ENCODE measurements at places on chromosomes 7 and 10. TPM values are rescaled to one million over a fixed set of nuclear protein-coding genes. Genes with fewer than 3 reads are reported as not detected.

DNA sequence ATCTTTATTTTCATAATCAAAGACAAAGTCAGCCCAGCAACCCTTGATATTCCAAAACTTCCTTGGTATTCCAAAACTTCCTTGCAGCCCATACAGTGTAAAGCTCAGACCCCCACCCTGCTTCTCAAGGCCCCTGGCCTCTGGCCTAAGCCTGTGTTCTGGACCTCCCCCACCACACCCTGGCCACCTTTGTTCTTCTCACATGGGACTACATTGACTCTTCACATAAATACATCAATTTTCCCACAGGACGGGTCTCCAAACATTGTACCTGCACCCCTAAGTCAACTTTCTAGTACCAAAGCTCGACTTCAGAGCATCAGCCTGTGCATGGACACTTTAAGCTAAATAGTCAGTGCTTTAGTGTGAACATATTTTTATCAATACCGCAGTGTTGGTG is 40.7 kb downstream of the DRGX start:
- no peak for DNase-seq

GRCh38 chr7:106166651-106167342 is 54.7 kb upstream of the SYPL1 start:
- DNase-seq = peak; percentile 40

DNA sequence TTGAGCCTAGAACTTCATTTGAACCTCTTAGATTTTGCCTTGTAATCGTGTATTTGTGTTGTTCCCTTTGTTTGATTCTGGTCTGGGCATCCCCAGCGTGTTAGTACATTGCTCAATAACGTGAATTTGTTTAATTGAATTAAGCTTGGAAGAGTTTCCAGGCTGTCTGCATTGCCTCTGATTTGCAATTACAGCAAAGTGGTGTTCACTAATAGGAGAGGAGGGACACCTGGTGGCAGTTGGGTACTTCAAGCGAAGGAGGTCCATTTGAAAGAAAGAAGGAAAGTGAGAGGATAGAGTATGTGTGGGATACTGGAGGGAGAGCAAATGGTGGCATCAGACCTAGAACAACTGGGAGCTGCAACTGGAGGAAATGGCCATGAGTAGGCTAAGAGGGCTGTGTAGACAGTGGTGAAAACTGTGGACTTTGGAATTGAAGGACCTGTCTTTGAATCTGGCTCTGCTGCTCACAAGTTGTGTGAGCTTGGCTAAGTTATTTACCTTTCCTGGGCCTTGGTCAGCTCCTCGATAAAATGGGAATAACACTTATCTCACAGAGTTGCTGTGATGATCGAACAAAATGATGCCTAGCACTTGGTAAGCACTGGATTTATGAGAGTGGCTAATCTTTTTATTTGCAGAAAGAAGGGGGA is 15.1 kb downstream of the LSMEM1 start:
- peak; percentile 64 for DNase-seq

GRCh38 chr7:7965301-7965700 is 3.3 kb upstream of the GLCCI1 start:
- no peak for DNase-seq

DNA sequence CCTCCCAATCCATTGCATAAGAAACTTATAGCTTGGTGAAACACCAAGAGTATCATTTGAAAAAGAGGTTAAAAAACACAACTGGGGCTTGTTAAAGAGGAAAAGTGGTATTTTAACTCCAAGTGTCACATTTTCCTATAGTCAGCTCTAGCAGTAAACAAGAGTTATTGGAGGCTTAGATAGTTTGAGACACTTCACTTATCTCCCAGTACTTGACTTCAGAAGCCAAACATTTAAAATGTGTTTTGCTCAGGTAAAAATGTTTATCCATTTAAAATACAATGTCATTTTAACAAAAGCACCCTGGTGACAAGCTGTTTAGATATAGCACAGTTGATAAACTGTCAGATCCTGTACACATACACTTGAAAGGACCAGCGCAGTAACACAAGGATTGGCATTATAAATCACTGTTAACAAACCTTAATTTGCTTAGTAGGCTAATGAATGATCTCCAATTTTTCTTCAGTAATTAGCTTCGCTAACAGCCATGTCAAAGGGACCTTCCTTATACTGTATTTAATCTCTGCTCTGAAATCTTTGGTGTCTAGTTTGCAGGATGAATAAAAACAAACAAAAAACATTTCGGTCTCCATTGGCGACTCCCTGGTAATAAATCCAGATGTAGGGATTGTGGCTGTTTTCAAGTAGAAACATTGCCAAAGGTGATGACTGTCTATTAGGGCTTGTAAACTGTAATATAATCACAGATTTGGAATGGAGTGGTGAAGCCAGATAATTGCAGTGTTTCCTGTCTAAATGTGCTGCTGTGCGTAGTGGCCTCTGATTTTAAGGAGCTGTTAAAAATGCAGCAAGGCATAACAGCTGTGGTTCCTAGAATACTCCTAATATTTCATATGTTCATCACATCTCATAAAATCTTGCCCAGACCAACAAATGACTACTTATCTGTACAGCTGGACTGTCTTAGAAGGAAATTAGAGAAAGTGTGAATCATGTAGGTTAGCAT is 545.1 kb downstream of the AUTS2 start:
- no peak for DNase-seq

SPRN gene
- 0.33 TPM for total RNA-seq

PAX4 gene
- not detected for total RNA-seq

AP5Z1 gene
- 41.5 TPM for total RNA-seq
